HEK293T (cell line): ENCODE measurements at places on chromosomes 4 and X.

- no peak for DNase-seq
These were observed 64.8 kb downstream of the MAOB start for GRCh38 chrX:43817444-43817843.

- DNase-seq: no peak
These were observed 33.2 kb downstream of the EFHC2 start for GRCh38 chrX:44310227-44310626.

- DNase-seq: peak; percentile 77
These were observed 49.4 kb downstream of the RTL9 start for GRCh38 chrX:110407910-110408545.

GRCh38 chrX:20063716-20064351, 52.9 kb downstream of the MAP7D2 start:
- peak; percentile 23 for DNase-seq

DNA sequence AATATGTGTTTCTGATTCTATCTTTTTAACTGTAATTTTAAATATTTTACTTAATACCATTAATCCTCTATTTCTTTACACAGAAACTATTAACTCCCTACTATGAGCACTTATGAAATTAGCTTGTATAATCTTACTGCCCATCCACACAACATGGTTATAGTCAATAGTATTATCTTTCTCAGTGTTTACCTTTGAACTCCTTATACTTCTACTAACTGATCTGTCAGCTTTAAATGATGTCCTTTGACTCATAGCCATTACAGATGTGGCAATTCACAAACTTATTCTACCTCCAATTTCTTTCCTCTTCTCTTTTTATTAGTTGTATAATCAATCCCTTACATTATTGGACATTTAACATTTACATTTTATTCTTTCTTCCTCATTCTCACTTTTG, 5.5 kb downstream of the SEC31A start:
- no peak for DNase-seq

DNA sequence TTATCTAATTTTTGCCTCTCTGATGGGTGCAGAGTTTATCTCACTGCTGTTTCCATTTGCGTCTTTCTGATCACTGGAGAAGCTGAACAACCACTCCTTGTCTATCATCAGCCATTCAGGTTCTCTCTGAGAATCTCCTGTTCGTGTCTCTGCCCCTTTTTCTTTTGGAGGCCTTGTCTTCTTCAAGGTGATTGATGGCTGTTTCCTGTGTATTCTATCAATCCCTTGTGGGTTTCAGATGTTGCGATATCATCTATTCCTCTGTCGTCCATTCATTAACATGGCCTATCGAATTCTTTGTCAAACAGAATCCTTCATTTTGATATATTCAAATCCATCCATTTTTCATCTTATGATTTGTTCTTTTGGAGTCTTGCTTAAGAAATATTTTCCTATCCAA, 100.3 kb downstream of the FAM53A start:
- DNase-seq: no peak

- DNase-seq: no peak
These were observed 750.1 kb downstream of the RPA4 start for GRCh38 chrX:97633798-97634197.

GRCh38 chr4:145619639-145619996, 433 bp downstream of the MMAA start:
- no peak for DNase-seq
